ENCODE measurements at places on chromosomes 2 and 18.
A peak's percentile ranks its signal among the peaks of the same experiment; 100 is the strongest.

DNA sequence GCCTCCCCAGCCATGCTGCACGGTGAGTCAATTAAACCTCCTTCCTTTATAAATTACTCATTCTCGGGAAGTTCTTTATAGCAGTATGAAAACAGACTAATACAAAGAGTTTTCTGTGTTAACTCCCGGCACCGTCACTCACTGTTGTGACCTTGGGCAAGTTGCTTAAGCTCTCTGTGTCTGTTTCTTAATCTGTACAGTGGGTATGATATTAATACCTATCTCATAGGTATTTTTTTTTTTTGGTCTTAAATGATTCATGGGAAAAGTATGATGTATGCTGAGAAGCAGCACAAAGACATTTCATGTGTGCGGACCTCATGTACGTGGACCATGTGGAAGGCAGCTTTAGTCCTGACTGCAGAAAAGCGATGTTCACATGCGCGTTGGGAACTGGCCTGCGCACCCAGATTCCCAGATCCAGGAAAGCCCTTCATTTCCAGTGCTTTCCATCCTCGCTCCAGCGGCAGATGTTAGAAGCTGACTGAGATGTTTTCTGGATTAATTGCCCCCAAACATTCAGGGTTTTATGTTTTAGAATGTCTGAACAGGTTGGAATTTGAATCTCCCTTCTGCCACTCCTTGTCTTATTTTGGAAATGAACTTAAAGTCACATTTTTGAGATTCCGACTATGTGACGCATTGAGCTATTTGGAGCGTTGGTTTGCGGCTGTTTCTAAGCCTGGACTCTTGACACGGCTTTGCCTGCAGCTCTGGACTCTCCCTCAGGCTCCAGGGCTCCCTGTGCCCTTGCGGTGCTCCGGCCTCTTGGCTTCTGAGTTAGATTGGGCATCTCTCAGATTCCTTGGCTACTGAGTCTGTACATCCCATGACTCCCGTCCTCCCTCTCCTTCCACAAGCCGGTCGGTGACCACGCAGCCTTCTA lies 61.4 kb downstream of the SLC4A3 start:
- DNase-seq, result no peak

DNA sequence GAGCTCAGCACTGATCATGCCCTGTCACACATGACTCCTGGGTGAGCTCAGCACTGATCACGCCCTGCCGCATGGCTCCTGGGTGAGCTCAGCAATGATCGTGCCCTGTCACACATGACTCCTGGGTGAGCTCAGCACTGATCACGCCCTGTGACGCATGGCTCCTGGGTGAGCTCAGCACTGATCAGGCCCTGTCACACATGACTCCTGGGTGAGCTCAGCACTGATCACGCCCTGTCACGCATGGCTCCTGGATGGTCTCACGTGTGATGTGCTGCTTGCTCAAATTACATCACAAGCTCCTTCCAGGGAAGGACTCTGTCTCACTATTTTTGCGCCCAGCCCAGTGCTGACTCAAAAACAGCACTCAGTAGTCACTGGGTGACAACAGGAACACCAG lies 258.0 kb downstream of the HDAC4 start:
- no peak for DNase-seq

DNA sequence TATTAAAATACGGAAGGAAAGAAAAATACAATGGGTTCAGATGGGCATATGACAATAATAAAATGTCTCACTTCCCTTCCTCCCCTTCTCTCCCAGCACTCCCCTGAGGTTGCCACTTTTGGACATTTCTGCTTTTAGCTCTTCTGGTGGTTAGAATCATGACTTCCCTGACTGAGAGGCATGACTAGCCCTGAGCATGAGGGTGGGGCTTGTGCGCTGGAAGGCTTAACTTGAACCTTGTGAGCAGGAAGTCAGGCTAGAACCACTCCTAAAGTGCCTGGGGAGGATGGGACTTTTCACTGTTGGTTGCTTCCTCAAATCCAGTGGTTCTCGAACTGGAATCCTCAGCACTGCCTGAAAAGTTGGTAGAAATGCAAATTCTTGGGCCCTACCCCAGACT lies 19.7 kb upstream of the ARHGAP25 start:
- peak; percentile 98 for DNase-seq

DNA sequence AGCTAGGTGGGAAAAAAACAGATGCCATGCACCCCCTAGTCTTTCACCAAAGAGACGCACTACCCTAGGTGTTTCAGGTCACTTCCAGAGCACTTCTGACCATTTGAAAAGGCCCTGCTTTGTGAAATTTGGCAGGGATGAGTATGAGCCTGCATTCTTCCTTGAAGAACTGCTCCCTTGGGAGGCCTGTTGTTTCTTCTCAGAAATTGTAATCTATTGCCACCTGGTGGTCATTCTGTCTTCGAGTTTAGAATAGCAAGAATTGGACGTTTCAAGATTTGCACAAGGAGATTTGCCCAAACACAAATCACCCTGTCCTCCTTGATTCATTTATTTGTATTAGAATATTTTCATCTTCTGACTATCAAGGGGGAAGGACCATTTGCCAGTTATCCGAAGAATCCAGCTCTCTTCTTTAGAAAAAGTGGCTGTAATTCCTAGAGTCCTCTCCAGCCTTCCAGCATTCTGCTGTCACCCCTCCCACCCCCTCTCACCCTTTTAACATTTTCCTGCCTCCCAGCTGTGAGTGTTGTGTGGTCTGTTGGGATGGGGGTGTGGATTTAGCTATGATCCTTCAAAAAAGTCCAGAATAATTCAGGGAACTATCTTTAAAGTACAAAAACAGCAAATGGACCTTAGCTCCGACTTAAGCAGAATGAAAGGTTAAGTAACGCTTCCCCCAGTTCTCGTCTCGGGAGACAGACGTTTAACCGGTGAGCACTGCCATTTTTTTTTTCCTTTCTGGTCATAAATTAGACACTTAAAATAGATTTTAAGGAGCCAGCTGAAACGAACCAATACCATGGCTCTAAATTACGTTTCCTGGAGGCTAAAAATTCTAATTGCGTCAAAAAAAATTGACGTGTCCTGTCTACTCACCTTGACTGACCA lies 3.7 kb upstream of the GAD1 start:
- peak; percentile 80 for DNase-seq

GRCh38 chr18:43665105-43665788 lies 388.0 kb upstream of the SYT4 start:
- DNase-seq, result no peak

DNA sequence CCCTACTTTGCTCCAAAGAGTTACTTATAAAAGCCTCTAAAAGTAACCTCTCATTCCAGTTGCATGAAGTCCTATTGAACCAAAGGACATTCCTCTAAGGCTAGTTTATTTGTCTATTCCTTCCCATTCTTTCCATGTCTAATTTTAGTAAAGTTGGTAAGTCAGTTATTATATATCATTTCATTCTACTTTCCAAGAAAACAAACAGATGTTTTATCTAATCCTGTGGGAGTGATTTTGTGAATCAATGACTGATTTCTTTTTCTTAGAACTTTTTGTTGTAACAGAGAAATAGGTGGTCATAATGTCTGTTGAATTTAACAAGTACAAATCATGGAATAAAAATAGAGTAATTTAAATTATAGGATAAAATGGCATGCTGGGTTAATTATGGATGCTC lies 286.3 kb downstream of the FSIP2 start:
- no peak for DNase-seq

Data from inflammatory macrophage treated with lipopolysaccharide for 4 hours (primary cell).